Stimulated activated CD8-positive, alpha-beta memory T cell treated with anti-CD3 and anti-CD28 coated beads, Interleukin-15, amount 100 ng/mL, for 4 hours (primary cell): ENCODE measurements at places on chromosomes 16 and 17.
A peak's percentile ranks its signal among the peaks of the same experiment; 100 is the strongest.

DNA sequence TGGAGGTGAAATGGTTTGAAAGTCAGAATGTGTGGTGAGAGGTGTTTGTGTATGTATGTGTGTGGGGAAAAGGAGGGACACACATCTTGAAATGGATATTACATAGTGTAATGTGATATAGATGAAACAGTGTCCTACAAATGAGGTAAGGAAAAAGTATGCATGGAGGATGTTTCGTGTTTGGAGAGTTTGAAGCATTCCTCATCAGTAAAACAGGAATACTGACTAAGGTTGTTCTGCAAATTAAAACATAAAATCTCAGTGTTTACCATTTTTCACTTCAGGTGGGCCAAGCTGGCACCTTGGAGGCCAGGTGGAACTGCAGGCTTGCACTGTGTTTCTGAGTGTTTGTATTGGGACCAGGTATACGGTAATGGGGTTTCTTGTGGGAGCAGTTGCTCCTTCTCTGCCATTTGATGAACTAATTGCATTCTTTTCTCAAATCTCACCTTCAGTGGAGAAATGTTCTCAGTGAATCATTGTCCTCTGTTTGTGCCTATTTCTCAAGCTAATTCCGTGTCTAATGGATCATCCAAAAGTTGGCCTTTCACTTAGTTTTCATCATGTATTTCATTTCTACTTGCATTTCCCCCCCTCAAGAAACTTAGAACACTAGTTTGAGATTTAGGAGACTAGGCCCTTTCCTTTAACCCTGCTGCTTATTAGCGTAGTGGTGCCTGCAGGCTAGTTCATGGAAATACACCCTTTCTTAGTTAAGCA is 8.2 kb upstream of the TBKBP1 start:
- DNase-seq, result no peak

DNA sequence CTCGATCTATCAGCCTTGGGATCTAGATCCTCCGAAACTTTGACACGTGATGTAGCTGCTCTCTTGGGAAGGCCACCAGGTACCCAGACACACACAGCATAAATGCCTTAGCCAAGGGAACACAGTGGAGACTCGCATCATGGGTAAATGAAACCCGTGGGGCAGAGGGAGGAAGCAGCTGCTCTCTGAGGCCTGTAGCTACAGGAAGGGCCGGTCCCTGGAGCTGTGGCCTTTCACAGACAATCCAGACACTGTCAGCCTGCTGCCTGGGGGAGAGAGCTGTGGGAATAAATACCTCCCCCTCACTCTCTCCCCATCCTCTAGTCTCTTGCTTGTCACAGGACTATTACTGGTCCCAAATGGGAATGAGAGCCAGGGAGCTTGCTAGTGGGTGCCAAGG is 351.2 kb downstream of the UTP18 start:
- DNase-seq, result no peak

DNA sequence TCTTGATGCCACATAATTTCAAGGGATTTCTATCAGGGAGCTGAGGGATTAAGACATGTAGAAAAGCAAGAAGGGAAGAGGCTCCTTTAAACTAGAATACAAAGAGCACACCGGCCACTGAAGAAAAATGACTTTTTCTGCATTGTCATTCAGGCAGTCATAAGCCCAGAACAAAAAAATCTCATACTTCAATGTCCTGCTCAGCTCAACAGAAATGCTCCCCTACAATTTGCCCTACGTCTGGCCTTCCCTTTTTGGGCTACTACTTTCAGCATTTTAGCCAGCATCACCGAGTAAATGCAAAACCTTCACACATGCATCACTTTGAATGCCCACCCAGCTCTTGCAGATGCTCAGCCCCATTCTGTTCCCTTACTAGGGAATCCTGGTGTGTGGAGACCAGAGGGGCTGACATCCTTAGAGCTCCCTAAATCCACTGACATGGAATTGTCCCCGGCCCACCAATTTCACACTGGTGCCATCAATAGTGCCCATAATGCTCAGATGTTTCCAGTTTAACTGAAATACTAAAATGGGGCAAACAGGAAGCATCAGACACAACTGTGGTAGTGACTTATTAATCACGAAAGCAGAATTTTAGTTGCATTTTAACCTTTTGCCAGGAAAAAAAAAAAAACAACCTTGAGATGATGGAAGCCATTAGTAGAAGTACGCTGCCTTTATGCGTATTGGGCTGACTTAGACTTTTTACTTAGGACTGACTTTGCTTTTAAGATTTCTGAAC is 2.7 kb downstream of the MAP3K14 start:
- no peak for DNase-seq

GRCh38 chr16:879986-880385 is 79.5 kb upstream of the GNG13 start:
- no peak for DNase-seq

- no peak for DNase-seq
Observed at GRCh38 chr17:49547566-49547965, 28.1 kb upstream of the NXPH3 start.

DNA sequence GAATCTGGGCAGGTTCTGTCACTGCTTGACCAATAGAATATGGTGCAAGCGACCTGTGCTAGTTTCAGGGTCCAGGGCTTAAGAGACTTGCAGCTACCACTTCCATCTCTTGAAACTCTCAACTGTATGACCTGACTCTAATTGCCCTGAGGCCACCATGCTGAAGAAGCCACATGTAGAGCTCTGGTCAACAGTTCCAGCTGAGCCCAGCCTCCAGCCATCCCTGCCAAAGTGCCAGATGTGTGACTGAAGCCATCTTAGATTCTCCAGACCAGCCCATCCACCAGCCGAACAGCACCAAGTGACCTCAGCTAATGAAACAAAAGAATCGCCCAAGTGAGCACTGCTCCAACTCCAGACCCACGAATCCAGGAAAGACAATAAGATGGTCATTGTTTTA is 3.4 kb upstream of the MT2A start:
- no peak for DNase-seq

GRCh38 chr17:17568772-17569195 is 22.7 kb downstream of the PEMT start:
- peak; percentile 5 for DNase-seq

- DNase-seq, result no peak
Observed at GRCh38 chr16:31177136-31177535, 2.8 kb upstream of the FUS start.

- no peak for DNase-seq
Observed at GRCh38 chr17:50079334-50080095, 15.6 kb upstream of the PDK2 start.

DNA sequence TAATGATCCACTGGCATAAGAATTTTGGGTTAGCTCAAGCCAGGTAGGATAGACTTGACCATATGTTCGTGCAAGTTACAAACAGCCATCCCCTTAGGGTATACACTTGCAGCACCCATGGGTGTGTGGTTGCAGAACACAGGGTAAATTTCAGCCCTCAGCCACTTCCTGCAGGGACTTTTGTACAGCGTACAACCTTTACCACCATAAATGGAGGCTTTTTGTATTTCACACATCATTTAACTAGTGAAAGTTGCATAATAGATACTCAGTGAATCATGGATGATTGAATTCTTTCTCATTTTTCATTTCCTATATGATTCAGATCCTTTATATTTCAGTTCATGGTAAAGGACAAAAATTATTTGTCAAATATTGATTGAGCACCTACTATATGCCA is 473.9 kb downstream of the CDH13 start:
- no peak for DNase-seq

GRCh38 chr16:88969361-88969831 is 7.6 kb downstream of the CBFA2T3 start:
- no peak for DNase-seq

- no peak for DNase-seq
Observed at GRCh38 chr16:13507530-13507929, 412.4 kb upstream of the ERCC4 start.

GRCh38 chr16:65991149-65991701 is 375.3 kb upstream of the CDH5 start:
- no peak for DNase-seq

- DNase-seq, result no peak
Observed at GRCh38 chr16:27301236-27301861, 12.4 kb upstream of the IL4R start.

DNA sequence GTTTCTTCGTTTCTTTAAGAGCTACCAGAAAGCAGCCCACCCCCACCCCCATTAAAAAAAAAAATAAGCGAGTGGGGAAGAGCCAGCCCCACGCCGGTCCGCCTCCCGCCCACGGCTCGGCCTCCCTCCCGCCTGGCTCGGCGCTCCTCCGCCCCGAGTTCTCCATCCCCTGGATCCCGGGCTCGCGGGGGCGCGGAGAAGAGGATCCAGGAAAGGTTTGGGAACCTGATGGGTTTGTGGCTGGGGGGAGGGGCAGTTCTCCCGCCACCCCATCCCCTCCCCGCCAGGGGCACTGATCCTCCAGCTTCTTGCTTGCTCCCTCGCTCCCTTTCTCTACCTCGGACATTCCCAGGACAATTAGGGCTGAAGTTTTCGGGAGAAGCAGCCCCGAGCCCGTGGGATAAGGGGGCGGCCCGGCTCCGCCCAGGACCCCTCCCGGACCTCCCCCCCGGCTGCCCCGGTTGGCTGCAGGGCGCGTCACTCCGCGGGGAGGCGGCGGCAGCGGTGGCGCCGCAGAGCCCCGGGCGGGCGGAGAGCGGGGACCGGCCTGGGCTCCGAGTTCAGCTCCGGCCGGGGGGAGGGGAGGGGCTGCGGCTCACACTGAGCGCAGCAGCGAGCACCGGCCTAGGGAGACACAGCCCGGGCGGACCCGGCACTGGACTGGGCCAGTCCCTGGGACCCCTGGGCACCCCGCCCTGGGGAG is 1.0 kb upstream of the SALL1 start:
- DNase-seq, result no peak

DNA sequence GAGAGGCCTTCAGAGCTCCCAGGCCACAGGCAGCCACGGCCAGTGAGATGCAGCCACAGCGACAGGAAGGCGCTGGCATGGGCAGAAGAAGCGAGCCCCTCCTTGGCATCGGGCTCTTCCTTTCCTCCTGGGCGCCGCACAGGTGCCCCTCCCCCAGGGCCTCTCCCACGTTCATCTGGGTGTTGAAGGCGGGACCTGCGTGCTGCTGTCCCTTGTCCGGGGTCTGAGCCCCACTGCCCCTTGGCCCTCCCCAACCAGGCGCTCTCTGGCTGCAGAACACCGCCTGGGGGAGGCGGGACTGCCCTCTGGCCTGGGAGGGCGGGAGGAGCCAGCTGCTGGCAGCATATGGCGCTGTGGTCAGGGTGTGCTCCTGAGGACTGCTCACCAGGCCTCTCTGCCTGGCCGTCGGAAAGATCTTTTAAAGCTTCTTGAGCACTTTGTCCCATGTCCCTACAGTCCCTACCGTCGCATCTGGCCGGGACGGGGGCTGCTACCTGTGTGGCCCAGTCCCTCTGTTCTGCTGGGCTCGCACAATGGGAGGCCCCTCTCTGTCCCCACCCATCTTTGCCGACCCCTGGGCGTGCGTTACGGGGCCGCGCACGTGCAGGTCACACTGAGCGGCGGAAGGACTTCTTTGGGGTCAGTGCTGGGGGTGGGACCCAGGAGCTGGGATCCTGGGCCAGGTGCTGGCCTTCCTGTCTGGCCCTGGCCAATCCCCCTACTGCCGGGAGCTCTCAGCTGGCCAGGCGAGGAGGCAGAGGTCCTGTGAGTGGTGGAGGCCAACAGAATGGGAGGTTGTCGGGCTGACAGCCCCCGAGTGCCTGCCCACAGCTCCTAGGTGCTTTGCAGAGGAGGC is 1.7 kb downstream of the SLC25A10 start:
- DNase-seq, result no peak

- no peak for DNase-seq
Observed at GRCh38 chr16:83732536-83732935, 75.2 kb upstream of the HSBP1 start.

DNA sequence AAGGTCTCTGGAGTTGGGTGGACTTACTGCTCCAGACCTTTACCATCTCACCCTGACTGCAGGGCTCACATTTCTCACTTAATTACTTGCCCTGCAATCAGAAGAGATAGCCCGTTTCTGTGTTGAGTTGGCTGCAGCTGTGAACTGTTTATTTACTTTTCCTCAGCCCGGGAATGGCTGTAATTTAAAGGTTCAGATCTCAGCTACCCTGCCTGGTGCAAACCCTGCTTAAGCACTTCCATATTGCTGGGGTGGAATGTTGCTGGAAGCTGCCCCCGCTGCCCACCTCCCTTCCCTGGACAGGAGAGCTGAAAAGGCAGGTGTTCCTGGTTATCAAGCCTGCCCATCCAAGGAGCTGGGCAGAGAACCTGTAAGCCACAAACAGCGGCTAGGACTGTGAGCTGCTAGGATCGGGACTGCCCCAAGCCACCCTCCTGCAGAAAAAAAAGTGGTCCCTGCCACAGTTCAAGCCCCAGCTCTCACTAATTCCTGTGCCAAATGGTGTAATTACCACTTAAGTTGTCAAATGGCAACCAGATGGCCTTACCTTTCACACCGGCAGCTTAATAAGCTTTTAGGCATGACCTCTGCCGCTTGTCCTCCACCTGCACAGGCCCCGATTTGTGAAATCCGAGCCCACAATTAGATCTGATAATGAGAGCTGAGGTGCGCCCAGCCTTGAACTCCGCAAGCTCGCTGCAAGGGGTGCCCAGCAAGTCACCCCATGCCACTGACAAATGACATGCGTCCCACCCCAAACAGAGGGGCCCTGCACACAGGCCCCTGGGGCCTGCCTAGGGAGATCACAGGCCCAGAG is 269.8 kb downstream of the C16orf95 start:
- no peak for DNase-seq

GRCh38 chr16:49637933-49638672 is 217.8 kb downstream of the ZNF423 start:
- DNase-seq, result no peak

- DNase-seq, result peak; percentile 84
Observed at GRCh38 chr17:30363715-30364202, 15.0 kb upstream of the CPD start.

GRCh38 chr17:76267051-76267576 is 2.0 kb downstream of the UBALD2 start:
- DNase-seq, result no peak
